Chondrocyte (in vitro differentiated cells): ENCODE measurements at places on chromosomes 3 and 15. TPM values are rescaled to one million over a fixed set of nuclear protein-coding genes. Genes with fewer than 3 reads are reported as not detected.

DNA sequence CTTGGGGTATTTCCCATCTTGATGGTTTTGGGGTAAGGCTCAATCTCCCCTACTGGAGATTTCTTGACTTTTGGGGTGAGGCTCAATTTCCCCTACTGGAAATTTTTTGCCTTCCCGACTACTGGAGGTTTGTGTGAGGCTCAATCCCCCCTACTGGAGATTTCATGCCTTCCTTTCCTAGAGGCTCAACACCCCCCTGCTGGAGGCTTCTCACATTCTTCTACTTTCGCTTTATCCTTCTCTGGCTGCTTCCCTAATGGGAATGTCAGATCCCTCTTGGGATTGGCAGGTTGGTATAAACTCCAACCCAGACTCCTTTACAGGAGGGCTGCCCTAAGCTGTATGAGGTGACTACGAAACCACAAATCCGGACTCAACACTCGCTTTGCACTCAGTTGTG, 49.2 kb downstream of the KATNBL1 start:
- peaks cover 6% of the 10 kb centered on the region for H3K4me1 ChIP-seq
- no peak for DNase-seq
- H3K4me3 ChIP-seq = no peak overlapping the region

GRCh38 chr3:31254483-31254882, 278.2 kb upstream of the STT3B start:
- H3K4me3 ChIP-seq = no peak overlapping the region
- H3K27ac ChIP-seq = no peak overlapping the region
- peaks cover 2% of the 10 kb centered on the region for H3K36me3 ChIP-seq
- no peaks in the 10 kb centered on the region for H3K27me3 ChIP-seq
- no peaks in the 10 kb centered on the region for H3K4me1 ChIP-seq

- no peaks in the 10 kb centered on the region for H3K27me3 ChIP-seq
- H3K36me3 ChIP-seq = no peaks in the 10 kb centered on the region
- no peak for DNase-seq
- H3K4me1 ChIP-seq = no peaks in the 10 kb centered on the region
- no peak overlapping the region for H3K4me3 ChIP-seq
Measured at GRCh38 chr3:109985943-109986555, 648.7 kb upstream of the DPPA4 start.

Gene CCR9
- not detected in 3 replicates for total RNA-seq

- no peak overlapping the region for H3K4me3 ChIP-seq
- H3K4me1 ChIP-seq = peaks cover 4% of the 10 kb centered on the region
- no peak for DNase-seq
- no peaks in the 10 kb centered on the region for H3K36me3 ChIP-seq
Measured at GRCh38 chr3:81962396-81962795, 201.0 kb upstream of the GBE1 start.
